ENCODE measurements at places on chromosomes 11 and 22.

DNA sequence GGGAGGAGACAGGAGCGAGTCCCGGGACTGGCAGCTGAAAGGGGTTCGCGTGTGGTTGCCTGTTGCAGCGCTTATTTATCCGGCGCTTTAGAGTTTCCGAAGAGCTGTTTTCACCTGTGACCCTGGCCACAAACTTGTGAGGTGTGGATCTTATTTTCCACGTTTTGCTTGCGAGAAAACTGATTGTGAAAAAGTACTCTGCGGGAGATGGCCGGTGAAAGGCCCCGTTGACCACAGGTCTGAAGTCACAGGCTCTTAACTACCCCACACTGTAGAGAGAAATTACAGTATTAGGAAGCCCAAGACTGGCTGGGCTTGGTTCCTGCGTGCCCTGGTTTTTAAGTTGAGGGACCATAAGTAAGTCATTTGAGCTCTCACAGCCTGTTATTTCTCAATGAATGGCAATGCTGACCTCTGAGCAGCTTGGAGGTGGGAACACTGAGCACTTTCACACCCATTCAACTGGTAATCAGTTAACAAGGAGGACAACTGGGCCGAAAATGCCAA, 379 bp upstream of the RAB38 start:
- no peak for DNase-seq

DNA sequence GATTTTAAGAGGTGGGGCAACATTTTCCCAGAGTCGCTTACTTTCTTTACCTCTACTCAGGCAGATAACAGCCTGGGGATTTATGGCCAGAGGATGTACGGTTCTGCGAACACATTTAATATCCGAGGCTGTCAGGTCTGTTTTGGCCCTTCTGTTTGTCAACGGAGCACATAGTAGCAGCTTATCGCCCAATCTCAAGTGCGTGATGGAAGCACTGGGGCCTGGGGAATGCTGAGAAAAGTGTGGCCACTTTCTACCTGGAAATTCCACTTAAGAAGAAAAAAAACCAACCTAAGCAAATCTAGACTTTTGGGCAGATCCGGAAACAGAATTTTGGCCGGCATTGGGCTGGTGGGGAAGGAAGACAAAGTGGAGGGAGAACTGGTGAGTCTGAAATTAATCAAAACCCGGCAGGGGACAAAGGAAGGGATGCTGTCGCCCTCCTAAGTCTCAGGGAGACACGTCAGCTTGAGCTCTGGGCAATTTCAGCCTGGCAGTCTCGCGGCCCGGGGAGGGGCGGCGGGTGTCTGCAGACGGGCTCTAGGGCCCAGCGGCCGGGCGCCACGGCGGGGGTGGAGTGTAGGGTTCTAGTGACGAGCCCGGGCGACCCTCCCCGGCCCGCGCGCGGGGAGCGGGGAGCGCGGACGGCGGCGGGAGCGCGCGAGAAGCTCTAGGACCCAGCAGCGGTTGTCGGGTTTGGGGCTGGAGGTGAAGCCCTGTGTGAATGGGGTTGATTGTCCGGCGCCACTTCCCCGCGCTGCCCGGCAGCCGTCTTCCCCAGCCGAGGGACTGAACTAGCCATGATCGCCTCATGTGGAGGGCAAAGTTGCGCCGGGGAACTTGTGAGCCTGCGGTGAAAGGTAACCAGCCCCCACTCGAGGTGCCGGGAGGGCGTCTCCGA, at the start of gene AMOTL1:
Gene AMOTL1 (plus strand): TSS at position 656 of the 901 bp plus-strand sequence. CDS start 156 bp downstream, at position 812.
- peak; percentile 76 for DNase-seq

DNA sequence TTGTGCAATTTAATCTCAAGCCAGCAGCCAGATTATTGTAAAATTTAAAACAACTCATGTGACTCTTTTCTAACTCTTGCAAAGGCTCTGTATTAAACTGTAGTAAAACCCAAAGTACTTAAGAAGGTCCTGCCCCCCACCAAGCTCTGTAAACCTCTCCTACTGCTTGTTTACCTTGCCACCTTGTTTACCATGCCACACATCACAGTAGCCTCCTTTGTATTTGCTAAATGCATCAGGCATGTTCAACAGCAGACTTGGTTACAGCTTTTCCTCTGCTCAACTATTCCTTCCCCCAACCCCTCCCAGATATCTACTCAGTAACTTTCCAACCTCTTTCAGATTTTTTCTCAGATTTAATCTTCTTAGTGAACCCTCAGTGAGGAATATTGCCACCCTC, 861.6 kb downstream of the METTL15 start:
- no peak for DNase-seq

DNA sequence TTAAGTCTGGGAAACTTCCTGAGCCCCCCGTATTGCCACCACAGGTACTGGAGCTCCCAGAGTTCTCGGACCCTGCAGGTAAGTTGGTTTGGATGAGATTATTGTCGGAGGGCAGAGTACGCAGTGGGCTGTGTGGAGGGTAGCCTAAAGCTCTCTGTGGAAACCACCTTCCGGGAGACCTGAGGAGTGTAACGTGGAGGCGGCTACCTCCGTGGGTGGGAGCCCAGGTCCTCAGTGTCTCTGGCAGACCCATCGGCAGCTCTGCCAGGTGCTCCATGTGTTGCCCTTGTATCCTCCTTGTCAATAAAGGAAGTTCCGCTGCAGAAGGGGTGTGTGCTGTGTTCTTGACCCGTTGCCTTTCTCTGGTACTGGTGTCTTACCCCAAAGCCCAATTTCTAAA, 61.4 kb downstream of the SYT13 start:
- DNase-seq: no peak

- DNase-seq: peak; percentile 23
These were observed 452.3 kb downstream of the RAB38 start for GRCh38 chr11:87722756-87723565.

- no peak for DNase-seq
These were observed 53.8 kb upstream of the DRD2 start for GRCh38 chr11:113528982-113529381.

DNA sequence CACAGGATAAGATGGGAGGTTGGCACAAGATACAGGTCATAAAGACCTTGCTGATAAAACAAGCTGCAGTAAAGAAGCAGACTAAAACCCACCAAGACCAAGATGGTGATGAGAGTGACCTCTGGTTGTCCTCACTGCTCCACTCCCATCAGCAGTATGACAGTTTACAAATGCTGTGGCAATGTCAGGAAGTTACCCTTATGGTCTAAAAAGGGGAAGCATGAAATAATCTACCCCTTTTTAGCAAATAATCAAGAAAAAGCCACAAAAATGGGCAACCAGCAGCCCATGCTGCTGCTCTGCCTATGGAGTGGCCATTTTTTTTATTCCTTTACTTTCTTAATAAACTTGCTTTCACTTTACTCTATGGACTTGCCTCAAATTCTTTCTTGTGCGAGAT, 8.7 kb upstream of the PIWIL4 start:
- DNase-seq: no peak

DNA sequence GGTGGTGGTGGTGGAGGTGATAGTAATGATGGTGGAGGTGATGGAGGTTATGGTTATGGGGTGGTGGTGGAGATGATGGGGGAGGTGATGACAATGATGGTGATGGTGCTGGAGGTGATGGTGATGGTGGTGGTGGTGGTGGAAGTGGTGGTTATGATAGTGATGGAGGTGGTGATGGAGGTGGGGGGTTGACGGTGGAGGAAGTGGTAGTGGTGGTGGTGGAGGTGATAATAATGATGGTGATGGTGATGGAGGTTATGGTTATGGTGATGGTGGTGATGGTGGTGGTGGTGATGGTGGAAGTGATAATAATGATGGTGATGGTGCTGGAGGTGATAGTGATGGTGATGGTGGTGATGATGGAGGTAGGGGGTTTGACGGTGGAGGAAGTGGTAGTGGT, 16.9 kb upstream of the WNT7B start:
- no peak for DNase-seq

DNA sequence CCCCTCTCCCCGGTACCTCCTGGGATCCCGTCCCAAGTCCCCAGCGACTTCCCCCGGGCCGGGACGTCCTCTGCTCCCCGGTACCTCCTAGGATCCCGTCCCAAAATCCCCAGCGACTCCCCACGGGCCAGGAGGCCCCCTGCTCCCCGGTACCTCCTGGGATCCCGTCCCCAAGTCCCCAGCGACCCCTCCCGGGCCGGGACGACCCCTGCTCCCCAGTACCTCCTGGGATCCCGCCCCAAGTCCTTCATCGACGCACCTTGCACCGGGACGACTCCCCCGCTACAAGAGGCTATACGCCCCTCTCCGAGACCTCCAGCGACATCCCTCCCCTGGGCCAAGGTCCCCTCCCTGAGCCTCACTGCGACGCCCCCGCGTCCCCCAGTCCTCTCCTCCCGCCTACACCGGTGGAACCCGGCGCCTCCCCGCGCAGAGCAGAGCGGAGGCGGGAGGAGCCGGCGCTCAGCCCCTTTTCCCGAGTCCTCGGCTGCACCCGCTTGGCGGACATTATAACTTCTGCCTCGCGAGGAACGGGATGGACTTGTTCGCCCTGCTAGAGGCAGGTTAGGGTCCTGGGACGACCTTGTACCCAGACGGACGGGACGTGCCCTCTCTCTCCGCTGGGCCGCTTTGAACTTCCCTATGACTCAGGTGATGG, 912 bp downstream of the KREMEN1 start:
- peak; percentile 34 for DNase-seq

DNA sequence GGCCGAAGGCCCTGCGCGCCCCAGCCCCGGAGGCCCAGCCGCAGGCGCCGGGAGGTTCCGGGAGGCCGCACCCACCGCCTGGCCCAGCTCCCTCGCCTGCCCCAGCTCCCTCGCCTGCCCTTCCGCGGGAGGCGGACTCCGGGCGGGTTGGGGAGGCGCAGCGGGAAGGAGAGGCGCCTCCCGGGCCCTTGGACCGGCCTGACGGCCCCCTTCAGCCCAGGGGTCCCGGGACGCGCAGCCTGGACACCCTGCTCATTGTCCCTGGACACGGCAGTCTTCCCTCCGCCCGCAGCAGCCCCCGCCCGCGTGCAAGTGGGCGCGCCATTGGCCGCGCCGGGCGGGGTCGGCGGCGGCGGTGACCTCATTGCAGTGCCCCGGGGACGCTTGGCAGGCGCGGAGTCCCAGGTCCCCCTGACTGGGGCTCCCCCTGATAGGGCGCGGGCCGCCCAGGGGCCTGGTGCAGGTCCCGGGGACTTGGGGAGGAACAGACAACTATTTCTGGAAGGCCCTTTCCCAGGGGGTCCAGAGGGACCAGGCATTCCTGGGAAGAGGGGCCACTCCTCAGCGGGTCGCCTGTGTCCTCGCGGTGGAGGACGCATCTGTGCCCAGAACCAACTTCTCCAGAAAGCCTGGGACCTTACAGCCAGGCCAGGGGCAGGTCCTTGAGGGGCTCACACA, 501 bp downstream of the CD151 start:
- DNase-seq: no peak

- peak; percentile 94 for DNase-seq
These were observed 1517.5 kb upstream of the TENM4 start for GRCh38 chr11:80958361-80958760.

DNA sequence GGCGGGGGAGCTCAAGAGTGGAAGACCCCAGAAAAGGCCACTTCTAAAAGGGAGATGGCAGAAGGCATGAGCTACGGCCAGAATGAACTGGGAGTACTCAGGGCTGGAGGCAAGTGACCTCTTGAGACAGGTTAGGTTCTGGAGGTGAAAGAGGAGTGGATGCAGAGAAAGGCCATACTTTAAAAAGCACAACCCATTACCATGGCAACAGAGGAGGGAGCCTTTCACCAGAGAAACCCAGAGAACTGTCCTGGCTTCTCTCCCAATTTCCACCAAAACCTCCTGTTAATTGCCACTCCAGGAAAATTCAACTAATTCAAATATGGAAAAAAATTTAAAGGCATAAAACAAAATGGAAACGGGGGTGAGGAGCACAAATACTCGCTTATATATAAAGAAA, 15.8 kb downstream of the A4GALT start:
- DNase-seq: no peak

- DNase-seq: peak; percentile 70
These were observed 686.3 kb downstream of the NTM start for GRCh38 chr11:132056689-132057088.

DNA sequence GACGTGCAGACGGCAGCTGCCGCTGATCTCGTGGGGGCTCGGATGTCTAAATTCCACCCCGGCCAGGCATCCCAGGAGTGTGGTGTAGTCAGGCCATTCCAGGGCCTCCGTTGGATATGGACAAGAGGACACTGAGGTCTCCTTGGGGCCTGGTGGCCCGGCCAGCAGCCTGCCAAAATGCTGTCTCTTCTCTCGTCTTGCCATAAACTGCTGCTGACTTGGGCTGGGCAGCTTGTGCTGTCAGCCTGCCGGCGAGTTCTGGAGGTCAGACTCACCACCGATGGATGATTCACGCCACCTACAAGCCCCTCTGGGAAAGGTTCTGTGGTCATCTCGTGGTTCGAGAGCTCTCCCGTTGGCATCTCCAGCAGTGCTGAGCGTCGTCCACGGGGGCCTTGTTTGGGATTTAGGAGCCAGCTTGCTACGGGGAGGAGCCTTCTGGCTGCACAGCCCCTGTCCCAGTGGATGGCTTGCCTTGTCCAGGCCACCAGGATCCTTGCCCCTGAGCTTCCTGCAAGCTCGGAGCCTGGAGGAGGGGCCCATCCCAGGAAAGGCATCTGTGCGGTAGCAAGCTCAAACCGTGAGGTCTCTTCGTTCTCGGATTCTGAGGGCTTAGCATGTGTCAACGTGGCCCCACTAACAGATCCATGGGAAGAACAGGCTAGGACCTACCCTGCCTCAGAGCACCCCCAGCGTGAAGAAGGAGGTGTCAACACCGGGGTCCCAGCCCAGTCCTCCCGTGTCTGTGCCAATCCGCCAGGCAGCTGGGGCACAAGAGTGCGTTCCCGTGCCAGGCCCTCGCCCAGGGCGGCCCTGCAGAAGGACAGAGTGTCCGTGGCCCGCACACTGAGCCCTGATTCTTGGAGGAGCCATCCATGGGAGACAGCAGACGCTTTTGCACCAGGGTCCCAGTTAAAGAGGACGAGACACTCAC, 1114.1 kb downstream of the BRD1 start:
- DNase-seq: no peak

- no peak for DNase-seq
These were observed 450 bp upstream of the BCL2L13 start for GRCh38 chr22:17638182-17638431.

- DNase-seq: peak; percentile 43
These were observed 49.1 kb downstream of the COMMD9 start for GRCh38 chr11:36240173-36240572.

DNA sequence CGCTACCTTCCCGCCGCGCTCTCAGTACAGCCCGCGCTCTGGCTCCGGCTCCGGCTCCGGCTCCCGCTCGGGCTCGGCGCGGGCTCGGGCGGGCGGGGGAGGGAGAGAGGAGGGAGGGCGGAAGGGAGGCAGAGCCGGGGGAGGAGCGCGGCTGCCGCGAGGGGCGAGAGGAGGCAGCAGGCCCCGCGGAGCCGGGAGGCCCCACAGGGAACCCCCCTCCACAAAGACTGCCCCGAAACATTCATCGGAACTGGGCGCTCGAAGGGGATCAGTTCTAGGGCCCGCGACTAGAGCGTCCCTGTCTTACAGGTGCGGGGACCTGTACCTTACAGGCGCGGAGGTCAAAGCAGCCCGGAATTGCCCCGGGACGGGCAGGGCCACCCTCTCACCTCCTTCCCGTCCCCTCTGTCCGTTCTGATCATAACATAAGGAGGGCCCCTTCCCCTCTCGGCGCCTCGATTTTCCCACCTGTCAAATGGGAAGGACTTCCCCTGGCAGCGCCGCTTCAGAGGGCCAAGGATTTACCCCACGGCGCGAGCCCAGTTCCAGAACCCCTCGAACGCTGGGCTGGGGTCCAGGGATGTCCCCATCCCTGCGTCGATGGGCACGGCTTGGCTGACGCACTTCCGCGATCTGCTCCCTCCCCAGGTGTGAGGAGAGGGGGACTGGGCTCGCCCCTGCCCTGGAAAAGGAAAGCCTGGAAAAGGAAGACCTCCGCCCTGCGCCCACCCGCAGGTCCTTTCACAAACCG, at the start of gene SHISA8:
Gene SHISA8 (minus strand): TSS at position 40 of the 751 bp plus-strand sequence. CDS start 407 bp downstream, outside the sequence.
- no peak for DNase-seq

All from fibroblast of mammary gland (primary cell).